ENCODE measurements at places on chromosomes 12 and 14. TPM values are rescaled to one million over a fixed set of nuclear protein-coding genes. Genes with fewer than 3 reads are reported as not detected.

Gene NYNRIN
- total RNA-seq: not detected

Gene ADAM21
- 0.32 TPM for total RNA-seq

Gene KLRC3
- total RNA-seq: not detected

Gene DPPA3
- not detected for total RNA-seq

Gene NGB
- not detected for total RNA-seq

Gene LTBR
- total RNA-seq: 3.1 TPM
